ENCODE measurements at places on chromosomes 2 and 18. TPM values are rescaled to one million over a fixed set of nuclear protein-coding genes. Genes with fewer than 3 reads are reported as not detected.

DNA sequence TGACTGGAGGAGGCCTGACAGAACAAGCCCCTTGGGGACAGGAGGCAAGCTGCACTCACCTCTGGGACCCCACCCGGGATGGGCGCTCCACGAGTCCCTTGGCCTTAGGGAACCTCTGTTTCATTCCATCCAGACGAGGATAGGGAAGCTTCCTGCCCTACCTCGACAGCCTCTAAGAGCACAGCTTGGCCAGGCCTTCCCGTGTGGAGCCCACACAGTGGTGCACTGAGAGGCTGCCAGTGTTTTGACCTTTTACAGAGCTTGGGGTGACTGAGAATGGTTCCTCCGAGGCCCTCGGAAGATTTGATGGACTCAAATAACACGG is 91.4 kb upstream of the SMAD7 start:
- DNase-seq = no peak

DNA sequence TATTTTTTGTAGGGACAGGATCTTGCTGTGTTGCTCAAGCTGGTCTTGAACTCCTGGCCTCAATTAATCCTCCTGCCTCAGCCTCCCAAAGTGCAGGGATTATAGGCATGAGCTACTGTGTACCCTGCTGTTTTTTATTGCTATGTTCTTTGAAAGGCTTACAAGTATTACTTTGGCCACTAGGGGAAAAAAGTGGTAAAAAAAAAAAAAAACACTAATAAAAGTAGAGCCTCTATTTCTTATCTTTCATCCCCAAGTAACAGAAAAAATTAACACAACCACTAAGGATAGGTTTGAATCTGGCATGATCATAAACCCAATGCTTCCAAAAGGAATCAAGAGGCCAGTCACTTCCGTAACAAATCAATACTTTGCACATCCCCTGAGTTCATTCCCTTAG is 11.6 kb downstream of the NOL10 start:
- DNase-seq = no peak

GRCh38 chr2:85584857-85585780 is 888 bp downstream of the VAMP5 start:
- peak; percentile 33 for DNase-seq

DPP4 gene
- 25.9 TPM for total RNA-seq

Data from activated CD8-positive, alpha-beta T cell treated with anti-CD3 and anti-CD28 coated beads for 36 hours (primary cell).